CD4-positive, alpha-beta T cell treated with Interleukin-12 subunit alpha and Interleukin-12 subunit beta, for 1 hour (primary cell): ENCODE measurements at places on chromosomes 6 and 20.

DNA sequence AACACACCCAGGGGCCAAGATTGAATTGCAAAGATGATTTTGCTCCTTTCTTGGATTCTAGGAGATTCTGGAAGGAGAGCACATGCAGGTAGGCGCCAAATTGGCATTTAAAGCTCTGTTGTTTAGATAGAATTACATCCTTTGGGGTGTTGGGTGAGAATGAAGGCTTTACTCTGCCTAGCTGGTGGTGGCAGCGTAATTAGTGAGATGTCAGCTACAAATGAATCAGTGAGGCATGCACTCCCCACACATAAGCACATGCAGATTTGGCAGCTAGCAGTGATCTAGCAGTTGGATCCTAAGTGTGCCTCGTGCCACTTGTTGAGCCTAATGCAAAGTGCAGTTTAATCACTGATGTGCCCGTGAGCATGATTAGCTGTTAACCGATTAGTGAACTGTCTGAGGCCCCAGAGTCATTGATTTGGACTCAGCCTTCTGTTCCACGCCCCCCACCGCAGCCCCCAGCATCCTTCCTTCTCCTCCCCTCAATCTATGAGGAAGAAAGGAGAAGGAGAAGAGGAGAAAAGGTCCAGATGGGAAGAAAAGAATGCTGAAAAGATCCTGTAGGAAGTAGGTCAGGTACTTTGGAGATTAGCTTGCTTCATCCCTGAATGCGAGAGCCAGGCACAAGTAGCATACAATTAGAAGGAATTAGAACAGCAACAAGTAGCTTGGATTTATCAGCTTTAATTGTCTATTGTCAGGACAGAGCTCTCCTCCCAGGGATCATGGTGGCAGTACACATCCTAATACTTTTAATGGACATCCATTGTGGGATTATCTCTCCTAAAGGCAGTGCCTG lies 6.0 kb upstream of the PRDM1 start:
- no peak for DNase-seq

- DNase-seq, result no peak
These were observed 6.6 kb downstream of the ADAM33 start for GRCh38 chr20:3674995-3675900.

GRCh38 chr20:24691901-24692351 lies 222.5 kb downstream of the SYNDIG1 start:
- no peak for DNase-seq

GRCh38 chr6:19997104-19997503 lies 159.9 kb downstream of the ID4 start:
- no peak for DNase-seq

- DNase-seq, result no peak
These were observed 71.0 kb upstream of the SUPT3H start for GRCh38 chr6:45448417-45449389.

DNA sequence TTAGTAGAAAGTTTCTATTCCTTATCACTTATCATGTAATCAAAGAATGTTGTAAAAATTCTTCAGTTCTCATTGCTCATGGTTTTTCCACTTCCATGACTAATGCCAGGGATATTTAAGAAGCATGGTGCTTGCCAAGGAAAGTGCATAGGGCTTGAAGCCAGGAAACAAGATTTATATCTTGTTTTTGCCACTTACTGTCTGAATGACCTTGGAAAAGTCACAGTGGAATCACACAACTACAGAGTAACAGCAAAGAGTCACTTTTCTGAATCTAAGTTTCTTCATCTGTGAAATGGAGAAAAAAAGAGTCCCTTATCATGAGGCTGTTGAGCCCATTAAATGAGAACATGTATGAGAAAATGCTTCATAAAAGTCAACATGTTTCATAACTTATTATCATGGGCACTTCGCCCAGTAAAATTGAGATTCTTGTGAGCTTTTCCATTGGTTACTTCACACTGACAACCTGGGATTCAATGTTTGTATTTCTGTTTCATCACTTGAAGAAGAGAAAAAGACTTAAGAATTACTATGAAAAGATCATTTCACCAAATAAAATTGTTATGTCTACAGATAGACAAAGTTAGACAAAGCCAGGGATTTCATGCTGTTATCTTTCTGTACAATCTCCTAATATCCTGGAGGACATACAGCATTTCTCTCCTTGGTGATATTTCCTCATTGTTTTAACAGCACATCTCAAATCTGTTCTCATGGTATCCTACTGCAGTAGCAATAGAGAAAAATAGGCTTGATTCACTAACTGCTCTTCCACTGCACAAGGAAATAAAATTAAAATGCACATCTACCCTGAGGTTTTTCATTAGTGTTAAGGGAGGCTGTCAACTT lies 7.6 kb upstream of the BMP5 start:
- DNase-seq, result no peak

GRCh38 chr6:142155895-142156757 lies 9.1 kb downstream of the VTA1 start:
- DNase-seq, result peak; percentile 45

DNA sequence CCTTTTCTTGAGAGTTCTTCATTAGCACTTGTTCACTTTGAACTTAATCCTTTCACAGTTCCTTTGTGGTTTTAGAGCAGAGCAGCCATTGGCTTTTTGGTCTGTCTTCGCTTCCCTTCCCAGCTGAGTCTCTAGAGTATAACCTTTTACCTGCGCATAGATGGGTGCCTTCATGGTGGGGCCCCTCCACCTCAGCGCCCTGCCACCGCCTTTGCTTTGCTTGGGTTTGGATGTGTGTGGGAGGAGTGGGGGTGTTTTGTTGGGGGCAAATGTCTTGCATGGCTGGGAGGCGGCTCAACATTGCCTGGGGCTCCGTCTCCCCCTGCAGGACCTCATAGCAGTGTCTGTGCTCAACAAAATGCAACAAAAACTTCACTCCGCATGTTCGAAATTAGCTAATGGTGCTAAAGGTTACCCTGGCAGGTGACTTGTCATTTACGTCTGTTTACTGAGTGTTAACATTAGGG lies 11.9 kb downstream of the PYGB start:
- DNase-seq, result no peak

DNA sequence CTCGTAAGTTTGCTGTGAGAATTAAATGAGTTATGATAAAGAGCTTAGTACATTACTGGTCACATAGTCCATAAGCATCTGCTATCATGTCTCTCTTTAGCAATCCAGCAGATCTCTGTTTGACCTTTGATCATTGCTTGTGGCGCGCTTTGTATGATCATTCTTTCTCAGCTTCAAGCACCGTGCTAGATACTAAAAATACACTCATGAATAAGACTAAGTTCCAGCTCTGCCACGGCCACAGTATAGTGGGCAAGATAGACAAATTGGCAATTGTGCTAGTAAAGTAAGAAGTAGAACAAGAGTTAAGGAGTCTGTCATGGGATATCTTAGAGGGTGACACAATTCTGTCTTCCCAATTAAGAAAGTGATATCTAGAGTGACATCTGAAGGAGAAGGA lies 75.2 kb upstream of the ADGRF1 start:
- DNase-seq, result no peak

GRCh38 chr6:43547222-43547621 lies 28.6 kb downstream of the XPO5 start:
- DNase-seq, result no peak

DNA sequence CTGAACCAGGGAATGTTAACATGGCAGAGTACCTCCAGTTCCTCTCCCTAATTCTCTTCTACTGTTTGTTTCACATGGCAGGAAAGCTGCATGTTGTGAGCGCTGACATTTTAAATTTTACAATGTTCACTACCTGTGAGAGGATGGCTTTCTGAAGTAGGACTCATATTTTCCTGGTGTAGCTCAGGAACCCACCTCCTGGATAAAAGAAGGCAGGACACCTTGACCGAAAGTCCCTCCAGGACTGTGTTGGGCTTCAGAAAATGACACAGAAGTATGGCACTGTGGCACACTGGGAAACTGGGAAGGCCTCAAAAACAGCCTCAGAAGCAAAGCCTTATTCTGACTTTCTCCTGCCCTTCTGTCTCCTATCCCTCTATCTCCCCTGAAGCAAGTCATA lies 33.3 kb downstream of the PTPRK start:
- no peak for DNase-seq

DNA sequence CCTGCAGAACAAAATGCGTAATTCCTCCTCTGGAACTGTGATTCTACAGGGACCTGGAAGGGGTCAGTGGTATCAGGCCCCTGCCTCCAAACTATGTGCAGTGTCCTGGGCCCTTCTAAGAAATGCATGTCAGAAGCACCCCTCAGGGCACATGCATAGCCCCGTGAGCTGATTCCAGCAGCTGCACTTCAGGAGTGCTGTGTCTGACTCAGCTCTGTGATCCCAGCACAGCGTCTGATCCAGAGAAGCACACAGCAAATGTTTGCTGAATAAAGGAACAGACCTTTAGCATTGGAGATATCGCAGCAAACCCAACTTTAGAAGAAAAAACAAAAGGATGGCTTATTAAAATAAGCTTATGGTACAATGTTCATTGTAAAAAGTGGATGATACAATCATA lies 15.8 kb upstream of the MAFB start:
- no peak for DNase-seq

GRCh38 chr20:58459058-58459750 lies 56.0 kb downstream of the APCDD1L start:
- DNase-seq, result no peak

DNA sequence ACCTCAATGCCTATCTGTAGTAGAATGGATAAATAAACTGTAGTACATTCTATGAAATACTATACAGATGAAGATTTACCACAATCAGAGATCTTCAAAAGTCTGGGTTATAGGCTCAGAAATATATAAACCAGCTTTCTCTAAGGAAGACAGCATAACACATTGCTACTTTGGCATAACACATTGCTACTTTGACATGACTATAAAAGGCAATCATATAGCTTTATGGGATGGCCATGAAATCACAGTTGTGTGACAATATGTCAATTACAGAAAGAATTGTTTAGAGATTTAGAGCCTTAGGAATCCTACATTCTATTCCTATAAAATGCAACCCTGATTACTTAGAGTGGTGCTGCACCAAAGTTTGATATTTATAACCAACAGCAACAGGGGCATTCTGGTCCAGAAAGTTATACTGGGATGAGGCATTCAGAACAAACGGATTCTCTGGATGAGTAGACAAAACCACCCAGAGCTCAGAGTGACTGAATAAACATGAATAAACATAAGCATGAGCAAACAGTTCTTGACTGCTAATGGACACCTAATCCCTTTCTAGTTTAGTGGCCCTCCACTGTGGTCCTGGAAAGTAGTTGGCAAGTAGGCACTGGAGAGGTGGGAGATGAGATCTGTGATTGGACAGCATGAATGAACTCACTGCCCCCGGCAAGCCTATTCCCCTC lies 12.0 kb downstream of the TTI1 start:
- no peak for DNase-seq

DNA sequence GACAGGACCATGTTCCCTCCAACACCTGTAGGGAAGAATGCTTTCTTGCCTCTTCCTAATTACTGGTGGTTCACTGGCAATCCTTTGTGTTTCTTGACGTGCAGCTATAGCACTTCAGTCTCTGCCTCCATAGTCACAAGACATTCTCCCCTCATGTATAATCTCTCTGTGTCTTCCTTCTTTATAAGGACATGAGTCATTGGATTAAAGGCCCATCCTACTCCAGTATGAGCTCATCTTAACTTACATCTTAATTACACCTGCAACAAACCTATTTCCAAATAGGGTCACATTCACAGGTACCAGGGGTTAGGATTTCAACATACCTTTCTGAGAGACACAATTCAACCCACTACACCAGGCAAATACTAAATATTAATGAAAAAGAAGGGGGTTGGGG lies 213.6 kb downstream of the RNGTT start:
- DNase-seq, result no peak

- DNase-seq, result peak; percentile 51
These were observed 129.2 kb upstream of the PRND start for GRCh38 chr20:4592316-4593148.

DNA sequence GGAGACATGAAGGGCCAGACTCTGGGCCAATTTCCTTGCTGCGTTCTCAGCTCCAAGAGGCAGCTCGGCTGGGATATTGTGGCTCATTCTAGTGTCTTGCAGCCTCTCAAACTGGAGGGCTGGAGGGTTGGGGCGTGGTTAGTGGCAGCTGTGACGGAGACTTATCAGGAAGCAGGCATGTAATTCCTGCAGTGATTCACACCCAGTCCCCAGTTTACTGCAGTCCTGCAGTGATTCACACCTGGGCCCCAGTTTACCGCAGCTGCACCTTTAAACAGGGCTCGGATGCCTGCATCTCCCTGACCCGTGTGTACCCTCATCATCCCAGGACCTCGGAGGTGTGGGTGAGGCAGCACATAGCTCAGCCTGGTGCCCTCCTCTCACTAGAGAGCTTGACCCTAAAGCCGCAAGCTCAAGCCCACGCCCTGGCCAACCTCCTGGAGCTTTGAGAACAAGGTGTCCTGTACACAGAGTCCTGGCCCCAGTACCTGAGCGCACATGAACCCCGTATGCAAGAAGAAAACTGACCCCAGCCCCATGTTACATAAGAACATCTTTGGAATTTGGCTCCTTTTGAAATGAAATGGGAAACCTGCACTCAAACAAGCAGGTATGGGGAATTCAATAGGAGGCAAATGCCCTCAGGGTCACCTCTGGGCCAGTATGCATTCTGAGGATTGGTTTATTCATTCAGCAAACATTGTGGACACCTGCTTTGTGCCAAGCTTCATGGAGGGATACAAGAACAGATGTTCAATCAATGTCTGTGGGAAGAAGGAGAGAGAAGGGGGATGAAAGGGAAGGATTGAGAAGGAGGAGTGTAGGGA lies 55.3 kb upstream of the FAM83D start:
- DNase-seq, result peak; percentile 38

- no peak for DNase-seq
These were observed 125.9 kb upstream of the CD93 start for GRCh38 chr20:23212011-23212410.

DNA sequence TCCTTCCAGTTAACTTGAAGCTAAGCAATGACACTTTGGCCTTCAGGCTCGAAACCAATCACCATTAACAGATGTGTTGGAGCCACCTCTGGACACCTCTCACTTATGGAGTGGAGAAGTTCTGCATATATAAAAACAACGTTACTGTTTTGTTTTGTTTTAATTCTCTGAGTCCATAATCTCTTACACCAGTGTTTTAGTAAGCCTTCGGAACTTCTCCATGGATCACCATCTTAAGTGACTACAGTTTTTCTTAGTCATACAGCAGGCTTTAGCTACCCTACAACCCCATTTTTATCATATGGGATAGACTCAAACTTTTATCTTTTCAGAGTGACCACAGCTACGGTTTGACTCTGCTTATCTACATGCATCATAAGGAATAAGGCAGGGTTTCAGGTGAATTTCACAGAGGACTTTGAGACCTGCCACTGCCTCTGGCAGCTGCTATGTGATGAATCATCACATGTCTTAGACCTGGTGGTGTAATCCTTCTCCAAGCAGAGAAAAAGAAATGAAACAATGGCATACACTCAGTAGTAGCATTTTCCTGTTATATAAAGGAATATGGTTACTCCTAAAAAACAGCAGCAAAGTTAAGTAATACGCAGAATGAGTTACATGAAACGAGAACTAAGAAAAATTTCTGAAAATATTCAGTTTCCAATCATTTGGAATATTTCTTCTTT lies 5.5 kb upstream of the HDDC2 start:
- no peak for DNase-seq

GRCh38 chr20:39270837-39271604 lies 308.9 kb downstream of the DHX35 start:
- no peak for DNase-seq
